Myometrial cell (primary cell): ENCODE measurements at places on chromosomes 5 and 9. TPM values are rescaled to one million over a fixed set of nuclear protein-coding genes. Genes with fewer than 3 reads are reported as not detected.

C5orf47 gene
- total RNA-seq = not detected in 2 replicates

SPATA31E1 gene
- under 0.01 and 0.18 TPM in 2 replicates for total RNA-seq

SH3TC2 gene
- total RNA-seq = 1.2 and 1.4 TPM in 2 replicates

NPM1 gene
- 1,169 and 1,382 TPM in 2 replicates for total RNA-seq
